A673 (cell line): ENCODE measurements at places on chromosomes 2 and 18. TPM values are rescaled to one million over a fixed set of nuclear protein-coding genes. Genes with fewer than 3 reads are reported as not detected.

FBXO48 gene
- 2.0 and 2.6 TPM in 2 replicates for total RNA-seq

ATOH8 gene
- total RNA-seq: 4.3 and 4.6 TPM in 2 replicates

FAM124B gene
- total RNA-seq: not detected in 2 replicates

KATNAL2 gene
- total RNA-seq: 10.6 and 15.4 TPM in 2 replicates

- H3K4me1 ChIP-seq: no peaks in the 10 kb centered on the region
- DNase-seq: no peak
- no peaks in the 10 kb centered on the region for H3K27me3 ChIP-seq
- H3K27ac ChIP-seq: no peak overlapping the region
Observed at GRCh38 chr2:98013407-98014042, 17.8 kb upstream of the TMEM131 start.

- no peak overlapping the region for H3K4me3 ChIP-seq
- H3K36me3 ChIP-seq: peaks cover 10% of the 10 kb centered on the region
- H3K27ac ChIP-seq: no peak overlapping the region
- H3K4me1 ChIP-seq: no peaks in the 10 kb centered on the region
- no peak for DNase-seq
- no peaks in the 10 kb centered on the region for H3K27me3 ChIP-seq
Observed at GRCh38 chr2:208311321-208311720, 45.3 kb downstream of the PIKFYVE start.

- H3K36me3 ChIP-seq: no peaks in the 10 kb centered on the region
- no peak for DNase-seq
- H3K4me1 ChIP-seq: no peaks in the 10 kb centered on the region
- H3K27ac ChIP-seq: no peak overlapping the region
- no peak overlapping the region for H3K4me3 ChIP-seq
Observed at GRCh38 chr2:126041391-126042047, 614.4 kb upstream of the GYPC start.

GRCh38 chr18:26941584-26941983 is 76.1 kb upstream of the AQP4 start:
- H3K27me3 ChIP-seq: no peaks in the 10 kb centered on the region
- H3K4me1 ChIP-seq: no peaks in the 10 kb centered on the region
- no peak for DNase-seq
- no peak overlapping the region for H3K4me3 ChIP-seq
- H3K27ac ChIP-seq: no peak overlapping the region

GRCh38 chr2:74849228-74849892 is 15.4 kb downstream of the HK2 start:
- no peak overlapping the region for H3K4me3 ChIP-seq
- H3K36me3 ChIP-seq: peaks cover 7% of the 10 kb centered on the region
- DNase-seq: no peak
- H3K27me3 ChIP-seq: no peaks in the 10 kb centered on the region

DNA sequence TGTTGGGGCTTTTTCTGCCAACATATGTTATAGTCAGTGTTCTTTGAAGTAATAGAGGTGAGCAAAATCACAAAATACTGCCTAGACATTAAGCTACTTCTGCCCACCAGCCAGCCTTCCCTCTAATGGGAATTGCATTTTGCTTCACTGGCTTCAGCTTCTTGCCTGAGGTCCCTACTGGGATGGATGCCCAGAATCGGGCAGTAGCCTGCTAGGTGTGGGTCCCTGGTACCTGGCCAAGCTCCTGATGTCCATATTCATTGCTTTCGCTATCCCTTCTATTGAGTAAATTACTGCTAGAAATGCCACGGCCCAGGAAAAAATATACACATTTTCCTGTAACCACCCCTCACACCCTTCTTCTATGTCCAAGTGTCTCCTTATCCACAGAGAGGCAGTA is 27.0 kb downstream of the CRYGD start:
- no peaks in the 10 kb centered on the region for H3K36me3 ChIP-seq
- no peak overlapping the region for H3K4me3 ChIP-seq
- DNase-seq: no peak
- no peaks in the 10 kb centered on the region for H3K27me3 ChIP-seq
- no peak overlapping the region for H3K27ac ChIP-seq

GRCh38 chr18:60347526-60348045 is 25.0 kb downstream of the MC4R start:
- H3K27ac ChIP-seq: no peak overlapping the region
- no peak overlapping the region for H3K4me3 ChIP-seq
- peaks cover 19% of the 10 kb centered on the region for H3K27me3 ChIP-seq
- H3K36me3 ChIP-seq: no peaks in the 10 kb centered on the region

DNA sequence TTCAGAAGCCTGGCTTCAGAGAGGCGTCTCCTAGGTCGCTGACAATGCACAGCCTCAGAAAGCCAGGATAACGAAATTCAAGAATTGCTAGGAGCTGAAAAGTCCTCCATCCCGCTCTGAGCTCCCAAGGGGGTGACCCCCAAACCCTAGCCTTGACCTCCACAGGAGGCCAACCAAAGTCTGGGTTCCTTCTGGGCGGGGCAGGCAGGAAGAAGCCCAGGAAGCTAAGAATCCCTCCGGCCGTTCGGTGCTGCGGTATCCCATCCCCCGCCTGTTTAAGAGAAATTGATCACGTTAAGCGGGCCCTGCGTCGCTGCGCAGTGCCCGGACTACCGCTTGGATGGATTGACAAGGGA is 2.5 kb upstream of the OSR1 start:
- H3K4me1 ChIP-seq: peaks cover 10% of the 10 kb centered on the region
- no peak overlapping the region for H3K27ac ChIP-seq
- H3K4me3 ChIP-seq: no peak overlapping the region
- no peaks in the 10 kb centered on the region for H3K36me3 ChIP-seq
- peaks cover 97% of the 10 kb centered on the region for H3K27me3 ChIP-seq
- no peak for DNase-seq

GRCh38 chr2:20179755-20180594 is 45.0 kb downstream of the SDC1 start:
- H3K36me3 ChIP-seq: no peaks in the 10 kb centered on the region
- no peak overlapping the region for H3K4me3 ChIP-seq
- H3K27ac ChIP-seq: no peak overlapping the region
- H3K4me1 ChIP-seq: no peaks in the 10 kb centered on the region

GRCh38 chr2:113091231-113091896 is 23.6 kb downstream of the IL1F10 start:
- no peak for DNase-seq
- H3K4me3 ChIP-seq: no peak overlapping the region
- no peak overlapping the region for H3K27ac ChIP-seq
- H3K4me1 ChIP-seq: no peaks in the 10 kb centered on the region
- H3K36me3 ChIP-seq: no peaks in the 10 kb centered on the region
- H3K27me3 ChIP-seq: peaks cover 26% of the 10 kb centered on the region

DNA sequence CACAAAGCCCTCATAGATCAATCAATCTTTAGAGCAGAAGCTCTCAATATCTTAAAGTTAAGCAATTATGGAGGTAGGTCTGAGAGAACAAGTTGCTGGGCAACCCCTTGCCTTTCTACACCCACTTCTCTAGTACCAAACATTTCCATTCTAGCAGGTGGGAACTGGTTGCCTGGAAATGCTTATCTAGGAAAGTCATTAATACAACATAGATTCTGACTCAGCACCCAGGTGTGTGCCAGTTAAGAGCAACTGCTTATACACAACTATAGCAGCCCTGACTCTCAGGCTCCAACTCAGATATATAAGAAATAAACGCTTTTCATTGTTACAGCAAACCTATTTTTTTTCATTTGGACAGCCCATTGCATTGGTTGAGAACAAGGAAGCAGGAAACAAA is 237.7 kb downstream of the IRS1 start:
- H3K27me3 ChIP-seq: no peaks in the 10 kb centered on the region
- H3K27ac ChIP-seq: no peak overlapping the region
- no peak overlapping the region for H3K4me3 ChIP-seq
- no peaks in the 10 kb centered on the region for H3K4me1 ChIP-seq
